Smooth muscle cell of the pulmonary artery (primary cell): ENCODE measurements at places on chromosomes 16 and 17. TPM values are rescaled to one million over a fixed set of nuclear protein-coding genes. Genes with fewer than 3 reads are reported as not detected.

Gene HBA1
- not detected in 2 replicates for total RNA-seq

Gene CCL1
- total RNA-seq: not detected in 2 replicates

Gene TCF25
- 138 TPM in 2 replicates for total RNA-seq

Gene WNT9B
- not detected in 2 replicates for total RNA-seq

Gene TBC1D3K
- 0.07 TPM in 1 of 2 replicates, not detected in the other for total RNA-seq

Gene PRSS53
- 4.8 and 6.0 TPM in 2 replicates for total RNA-seq

Gene COX6A2
- not detected in 2 replicates for total RNA-seq

Gene ALOX15B
- 0.07 and 1.2 TPM in 2 replicates for total RNA-seq

Gene IRF8
- total RNA-seq: not detected in 2 replicates

Gene SCNN1G
- not detected in 2 replicates for total RNA-seq

Gene CLEC19A
- not detected in 2 replicates for total RNA-seq

Gene GINS2
- 1.2 and 2.8 TPM in 2 replicates for total RNA-seq

Gene TBC1D3B
- total RNA-seq: 1.5 and 4.9 TPM in 2 replicates

Gene IRX6
- total RNA-seq: not detected in 2 replicates

Gene KRT12
- not detected in 2 replicates for total RNA-seq

Gene CACNG5
- total RNA-seq: not detected in 2 replicates

Gene PLD6
- 2.4 and 5.4 TPM in 2 replicates for total RNA-seq

Gene HCRT
- not detected in 2 replicates for total RNA-seq

Gene NUDT7
- total RNA-seq: 3.2 and 3.8 TPM in 2 replicates

Gene MYH1
- not detected in 2 replicates for total RNA-seq

Gene KIF22
- total RNA-seq: 9.8 and 11.4 TPM in 2 replicates

Gene PTX4
- 0.20 TPM in 1 of 2 replicates, not detected in the other for total RNA-seq

Gene TNRC6A
- 38.2 and 47.2 TPM in 2 replicates for total RNA-seq

Gene SSTR5
- not detected in 2 replicates for total RNA-seq

Gene C16orf92
- not detected in 2 replicates for total RNA-seq

Gene PRDM7
- total RNA-seq: not detected in 2 replicates

Gene KRTAP1-1
- not detected in 2 replicates for total RNA-seq

Gene RAB11FIP4
- 0.23 and 0.46 TPM in 2 replicates for total RNA-seq

Gene SNX20
- total RNA-seq: not detected in 2 replicates

Gene OR2C1
- 0.26 TPM in 1 of 2 replicates, not detected in the other for total RNA-seq

Gene SCGB1C2
- not detected in 2 replicates for total RNA-seq
